ENCODE measurements at places on chromosomes 13 and 19. TPM values are rescaled to one million over a fixed set of nuclear protein-coding genes. Genes with fewer than 3 reads are reported as not detected.

DNA sequence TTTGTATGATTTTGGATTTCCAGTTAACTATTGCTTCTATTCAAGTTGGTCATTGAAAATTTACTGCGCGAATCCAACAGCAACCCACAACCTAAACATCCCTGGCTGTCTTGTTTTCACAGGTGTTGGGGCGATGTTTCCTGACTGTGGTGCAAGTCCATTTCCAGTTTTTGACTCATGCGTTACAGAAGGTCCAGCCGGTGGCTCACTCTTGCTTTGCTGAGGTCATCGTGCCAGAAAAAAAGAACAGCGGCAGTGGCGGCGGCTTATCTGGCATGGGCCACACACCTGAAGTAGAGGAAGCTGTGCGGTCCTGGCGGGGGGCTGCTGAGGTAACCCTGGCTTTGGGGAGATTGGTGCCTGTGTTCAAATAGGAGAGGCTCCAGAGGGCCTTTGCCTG, 45.2 kb upstream of the GPI start:
- DNase-seq = no peak

Gene FFAR3
- not detected for total RNA-seq

DNA sequence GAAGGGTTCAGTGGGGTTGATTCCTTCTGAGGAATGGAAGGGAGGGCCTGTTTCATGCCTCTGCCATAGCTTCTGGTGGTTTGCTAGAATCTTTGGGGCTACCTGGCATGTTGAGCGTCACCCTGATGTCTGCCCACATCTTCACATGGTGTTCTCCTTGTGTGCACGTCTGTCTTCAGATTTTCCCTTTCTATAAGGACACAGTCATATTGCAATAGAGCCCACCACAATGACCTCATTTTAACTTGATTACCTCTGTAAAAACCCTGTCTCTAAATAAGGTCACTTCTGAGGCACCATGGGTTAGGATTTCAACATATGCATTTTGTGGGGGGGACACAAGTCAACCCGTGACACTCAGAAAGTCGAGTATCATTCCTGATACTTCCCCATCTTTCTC, 257.9 kb downstream of the COG6 start:
- no peak for DNase-seq

DNA sequence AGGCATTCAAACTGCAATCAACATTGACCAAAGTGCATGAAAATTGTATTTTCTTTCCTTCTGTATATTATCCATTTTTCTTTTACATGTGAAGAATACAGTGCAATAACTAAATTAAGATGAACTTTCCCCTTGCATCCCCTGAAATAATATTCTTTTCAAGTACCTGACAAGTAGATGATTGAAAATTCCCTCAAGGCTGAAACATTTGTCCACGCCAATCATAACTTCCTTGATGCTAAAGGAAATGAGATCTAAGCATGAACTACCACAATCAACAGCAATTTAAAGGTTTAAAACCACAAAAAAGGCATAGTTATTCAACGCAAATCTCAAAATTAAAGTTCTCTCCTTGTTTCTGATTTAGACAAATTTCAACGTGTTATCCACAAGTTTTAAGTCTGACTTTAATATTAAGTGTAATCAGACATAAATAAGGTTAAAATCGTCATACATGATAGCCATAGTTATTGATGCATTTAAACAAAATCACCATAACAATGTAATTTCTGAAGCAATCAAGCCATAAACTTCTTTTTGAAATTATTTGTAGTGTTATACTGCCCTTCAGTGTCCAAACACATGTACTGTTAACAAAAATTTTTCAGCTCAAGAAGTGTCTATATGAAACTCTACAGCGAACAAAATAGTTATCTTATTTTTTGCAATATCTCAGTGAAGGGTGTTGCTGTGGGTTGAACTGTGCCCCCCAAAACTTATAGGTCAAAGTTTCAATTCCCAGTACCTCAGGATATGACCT, 169.5 kb downstream of the DCLK1 start:
- DNase-seq = peak; percentile 25

Gene WDR88
- not detected for total RNA-seq

- no peak for DNase-seq
Observed at GRCh38 chr19:58058467-58058866, 615 bp upstream of the ZNF135 start.

DNA sequence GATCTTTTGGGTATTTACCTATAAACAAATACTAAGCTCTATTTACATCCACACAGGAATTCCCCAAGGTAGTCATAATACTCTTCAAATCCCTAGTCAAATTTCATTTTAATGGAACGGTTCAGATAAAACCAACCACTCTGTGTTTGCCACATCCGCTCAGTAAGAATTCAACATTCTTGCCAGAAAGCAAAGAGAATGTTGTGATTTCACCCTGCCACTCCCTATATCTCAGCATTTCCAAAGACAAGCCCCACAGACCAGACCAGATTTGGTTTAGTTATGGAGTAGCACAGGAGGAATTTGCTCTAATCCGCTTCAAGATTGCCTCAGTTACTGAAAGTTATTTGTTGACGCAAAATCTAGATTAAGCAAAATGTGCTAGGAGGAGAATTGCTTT, 105.6 kb upstream of the SERP2 start:
- no peak for DNase-seq

Gene PLIN5
- total RNA-seq = 0.86 TPM

Gene METTL21C
- not detected for total RNA-seq

Gene EBI3
- not detected for total RNA-seq

- DNase-seq = no peak
Observed at GRCh38 chr13:48000559-48001113, 437 bp downstream of the SUCLA2 start.

Gene ZNF317
- total RNA-seq = 13.6 TPM

DNA sequence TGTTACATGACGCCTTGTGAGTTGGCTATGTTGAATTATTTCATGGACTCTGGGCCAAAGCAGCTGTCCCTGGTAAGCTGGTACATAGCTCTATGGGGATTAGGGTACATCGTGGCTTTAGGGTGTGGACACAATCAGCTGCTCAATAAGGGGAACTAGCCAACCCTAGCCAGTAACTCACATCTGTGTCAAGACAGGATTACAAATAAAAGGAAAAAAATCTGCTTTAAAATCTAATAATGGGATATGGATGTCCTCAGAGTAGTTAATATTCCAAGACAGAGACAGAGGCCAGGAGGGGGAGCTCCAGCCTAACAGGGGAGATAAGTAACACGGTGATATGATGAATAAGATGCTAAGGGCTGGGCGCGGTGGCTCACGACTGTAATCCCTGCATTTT, 21.1 kb upstream of the ZNF766 start:
- peak; percentile 55 for DNase-seq

Gene CEBPG
- total RNA-seq = 35.9 TPM

DNA sequence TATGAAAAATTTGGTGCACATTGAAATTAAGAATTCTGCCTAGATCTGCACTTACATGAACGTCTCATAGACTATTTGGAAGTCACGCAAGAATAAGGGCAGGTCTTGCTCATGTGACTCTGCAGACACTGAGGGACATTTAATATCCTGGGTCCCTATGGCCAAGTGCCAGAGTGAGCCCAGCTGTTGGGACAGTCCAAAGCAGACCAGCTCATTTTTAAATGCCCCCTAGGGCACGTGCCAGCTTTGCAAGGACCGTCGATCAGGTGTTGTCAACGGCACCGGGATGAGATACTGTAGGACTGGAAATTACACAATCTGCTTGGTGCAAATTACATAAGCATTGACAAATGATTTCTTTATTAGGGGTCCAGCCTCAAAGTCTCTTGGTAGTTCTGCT, 293.6 kb downstream of the TEX29 start:
- DNase-seq = no peak

GRCh38 chr19:2087621-2088100, 8.5 kb downstream of the MOB3A start:
- no peak for DNase-seq

Gene KLF5
- 129 TPM for total RNA-seq

Gene DPF1
- 0.89 TPM for total RNA-seq

Gene DAND5
- total RNA-seq = not detected

Gene MEIOSIN
- not detected for total RNA-seq

- DNase-seq = no peak
Observed at GRCh38 chr19:55637534-55637933, 3.3 kb upstream of the ZNF580 start.

Gene PRR22
- total RNA-seq = 2.1 TPM

DNA sequence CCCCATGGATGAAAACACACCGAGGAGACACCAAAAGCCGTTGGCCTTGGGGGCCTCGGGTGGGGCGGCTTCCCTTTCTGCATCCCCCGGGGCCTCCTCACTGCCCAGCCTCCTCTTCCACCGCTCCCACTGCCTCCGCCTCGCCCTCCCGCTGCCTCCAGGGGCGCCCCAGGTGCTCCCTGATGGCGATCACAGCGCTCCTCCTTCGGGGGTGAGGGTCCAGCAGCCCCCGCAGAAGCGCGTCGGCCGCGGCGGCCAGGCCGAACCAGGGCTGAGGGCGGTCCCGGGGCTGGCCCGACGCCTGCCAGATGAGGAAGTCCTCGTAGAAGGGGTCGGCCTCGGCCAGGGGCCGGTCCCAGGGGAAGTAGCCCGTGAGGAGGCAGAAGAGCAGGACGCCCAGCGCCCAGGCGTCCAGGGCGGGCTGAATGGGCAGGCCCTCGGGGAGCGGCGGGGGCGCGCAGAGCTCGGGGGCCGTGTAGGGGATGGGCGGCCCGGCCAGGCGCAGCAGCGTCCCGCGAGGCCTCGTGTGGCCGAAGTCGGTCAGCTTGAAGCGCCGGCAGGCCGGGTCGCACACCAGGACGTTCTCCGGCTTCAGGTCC, 7.2 kb downstream of the SBK2 start:
- DNase-seq = no peak

- DNase-seq = no peak
Observed at GRCh38 chr19:3546119-3546518, 7.1 kb downstream of the TEKTIP1 start.

- DNase-seq = no peak
Observed at GRCh38 chr13:23963947-23964346, 66.6 kb upstream of the C1QTNF9B start.

- DNase-seq = no peak
Observed at GRCh38 chr19:18800636-18801035, 9.5 kb upstream of the COMP start.

GRCh38 chr13:80742033-80742432, 401.1 kb upstream of the SPRY2 start:
- DNase-seq = no peak

Gene HSPB6
- not detected for total RNA-seq

Gene NKG7
- not detected for total RNA-seq

Gene ITGBL1
- not detected for total RNA-seq

- no peak for DNase-seq
Observed at GRCh38 chr19:52665027-52665426, 26.9 kb upstream of the ZNF83 start.

- peak; percentile 19 for DNase-seq
Observed at GRCh38 chr19:291561-292280, 518 bp upstream of the PLPP2 start.

DNA sequence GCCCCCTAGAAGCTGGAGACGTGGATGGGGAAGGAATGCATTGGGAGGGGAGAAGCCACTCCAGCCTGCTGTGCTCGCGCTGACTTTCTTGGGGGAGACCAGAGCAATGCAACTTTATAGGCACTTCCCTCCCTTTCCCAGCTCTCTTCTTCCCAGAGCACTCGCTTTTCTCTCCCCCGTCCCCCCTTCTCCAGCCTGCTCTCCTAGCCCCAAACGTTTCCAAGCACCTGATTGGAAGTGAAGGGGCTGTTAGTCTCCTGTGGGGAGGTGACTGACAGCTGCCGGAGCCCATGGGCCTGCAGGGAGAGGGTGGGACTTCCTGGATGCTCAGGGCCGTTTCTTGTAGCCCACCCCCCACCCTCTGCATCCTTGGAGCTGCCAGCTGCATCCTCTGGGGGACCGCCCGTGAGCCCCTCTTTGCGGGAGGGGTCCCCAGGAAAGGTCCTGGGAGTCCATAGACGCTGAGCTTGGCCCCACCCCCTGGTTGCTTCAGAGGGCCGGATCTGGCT, 2.5 kb downstream of the HDGFL2 start:
- no peak for DNase-seq

DNA sequence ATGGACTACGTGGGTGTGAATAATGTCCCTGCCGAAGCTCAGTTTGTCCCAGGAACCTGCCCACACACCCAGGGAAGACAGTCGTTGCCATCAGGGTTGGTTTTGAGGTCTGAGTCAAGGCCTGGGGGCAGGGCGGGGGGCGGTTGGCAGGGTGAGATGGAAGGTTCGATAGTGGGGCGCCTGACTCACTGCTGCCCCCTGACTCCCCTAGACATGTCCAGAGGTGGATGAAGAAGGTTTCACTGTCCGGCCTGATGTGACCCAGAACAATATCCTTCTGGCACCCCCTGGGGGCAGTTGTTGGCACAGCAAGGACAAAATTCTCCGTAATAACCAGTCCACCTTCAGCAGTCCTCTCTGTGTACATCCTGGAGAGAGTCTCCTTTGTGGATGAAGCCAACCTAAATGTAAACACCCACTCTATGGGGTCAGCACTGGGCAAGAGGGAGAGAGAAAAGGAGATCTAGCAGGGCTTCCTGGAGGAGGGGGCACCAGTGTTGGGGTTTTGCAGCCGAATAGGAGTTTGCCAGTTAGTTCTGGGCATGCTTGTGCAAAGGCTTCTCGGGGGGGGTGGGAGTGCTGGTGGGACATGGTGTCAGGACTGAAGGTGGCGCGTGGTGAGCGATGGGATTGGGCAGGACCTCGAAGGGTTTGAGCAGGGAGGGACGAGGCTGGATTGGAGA, 19.6 kb upstream of the B3GNT3 start:
- DNase-seq = peak; percentile 77

DNA sequence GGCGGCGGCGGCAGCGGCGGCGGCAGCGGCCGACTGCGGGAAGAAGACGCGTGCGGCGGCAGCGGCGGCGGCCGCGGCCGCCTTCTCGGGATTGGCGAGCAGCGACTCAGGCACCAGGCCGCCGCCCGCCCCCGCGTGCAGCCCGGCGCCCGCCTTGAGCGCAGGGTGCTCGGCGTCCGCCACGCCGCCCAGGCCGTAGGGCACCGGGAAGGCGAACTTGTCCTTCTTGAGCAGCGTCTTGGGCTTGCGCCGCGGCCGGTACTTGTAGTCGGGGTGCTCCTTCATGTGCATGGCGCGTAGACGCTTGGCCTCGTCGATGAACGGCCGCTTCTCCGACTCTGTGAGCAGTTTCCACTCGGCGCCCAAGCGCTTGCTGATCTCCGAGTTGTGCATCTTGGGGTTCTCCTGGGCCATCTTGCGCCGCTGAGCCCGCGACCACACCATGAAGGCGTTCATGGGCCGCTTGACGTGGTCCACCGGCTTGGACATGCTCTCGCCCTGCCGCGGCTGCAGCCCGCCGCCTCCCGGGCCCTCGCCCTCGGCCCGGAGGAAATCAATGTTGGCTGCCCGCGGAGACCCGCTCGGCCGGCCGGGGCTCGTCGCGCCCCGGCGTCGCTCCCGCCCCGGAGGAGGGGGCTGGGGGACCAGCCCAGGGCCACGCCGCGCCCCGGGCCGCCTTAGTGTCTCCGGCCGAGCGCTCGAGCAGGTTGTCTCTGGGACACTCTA, 621 bp downstream of the SOX21 start:
- no peak for DNase-seq

GRCh38 chr19:6276447-6276846, 3.3 kb downstream of the MLLT1 start:
- no peak for DNase-seq

GRCh38 chr19:42255766-42256745, 1.1 kb upstream of the ERF start:
- peak; percentile 73 for DNase-seq
